ENCODE measurements at places on chromosomes 12 and 14. TPM values are rescaled to one million over a fixed set of nuclear protein-coding genes. Genes with fewer than 3 reads are reported as not detected.

Gene PPM1H
- 9.7 TPM for total RNA-seq

Gene SMCO3
- total RNA-seq = 0.23 TPM

DNA sequence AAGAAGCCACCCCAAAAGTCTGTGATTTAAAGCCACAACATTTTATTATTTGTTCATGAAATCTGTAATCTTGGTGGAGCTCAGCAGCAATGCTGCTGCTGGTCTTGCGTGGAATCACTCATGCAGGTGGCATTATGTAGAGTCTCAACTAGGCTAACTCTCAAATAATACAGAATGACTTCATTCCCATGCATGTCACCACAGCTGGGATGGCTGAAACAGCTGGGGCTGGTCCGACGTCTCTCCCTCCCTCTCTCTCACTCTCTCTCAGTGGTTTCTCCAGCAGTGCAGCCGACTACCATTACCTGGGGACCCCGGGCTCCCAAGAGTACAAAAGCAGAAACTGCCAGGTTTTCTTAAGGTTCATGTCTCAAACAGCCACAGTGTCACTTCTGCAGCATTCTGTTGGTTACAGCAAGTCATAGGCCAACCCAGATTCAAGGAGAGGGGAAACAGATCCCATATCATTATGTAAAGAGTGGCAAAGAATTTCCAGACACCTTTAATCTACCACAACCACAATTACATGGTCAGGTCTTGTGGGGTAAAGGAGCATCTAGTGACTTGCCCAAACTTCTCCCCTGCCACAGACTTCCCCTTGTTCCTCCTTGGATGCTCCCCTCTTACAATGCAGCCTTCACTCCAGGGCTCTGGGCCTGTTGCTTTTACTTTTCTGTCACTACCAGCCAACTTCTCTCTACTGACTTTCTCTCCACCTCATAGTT, 192.0 kb upstream of the HMGA2 start:
- peak; percentile 70 for DNase-seq

GRCh38 chr12:27206801-27207502, 37.1 kb upstream of the STK38L start:
- DNase-seq = no peak

- no peak for DNase-seq
These were observed 22.4 kb upstream of the LRRC10 start for GRCh38 chr12:69633061-69633460.

Measured in Daoy (cell line).